ENCODE measurements at places on chromosomes 1 and 21. TPM values are rescaled to one million over a fixed set of nuclear protein-coding genes. Genes with fewer than 3 reads are reported as not detected.

CELF3 gene
- total RNA-seq, result 0.04 TPM

PROK1 gene
- not detected for total RNA-seq

DHX9 gene
- 102 TPM for total RNA-seq

MROH9 gene
- 0.09 TPM for total RNA-seq

GJA8 gene
- not detected for total RNA-seq

SASS6 gene
- 3.4 TPM for total RNA-seq

LAMC2 gene
- total RNA-seq, result 0.71 TPM

C1orf94 gene
- total RNA-seq, result not detected

MYOC gene
- total RNA-seq, result 9.7 TPM

KCNK1 gene
- 2.5 TPM for total RNA-seq

GRCh38 chr1:65431111-65431705, 10.7 kb downstream of the LEPR start:
- peaks cover 24% of the 10 kb centered on the region for H3K36me3 ChIP-seq
- no peaks in the 10 kb centered on the region for H3K27me3 ChIP-seq
- peak; percentile 65 for DNase-seq
- H3K4me1 ChIP-seq, result no peaks in the 10 kb centered on the region

GRCh38 chr21:30478004-30478403, 2.2 kb downstream of the KRTAP19-1 start:
- no peaks in the 10 kb centered on the region for H3K27me3 ChIP-seq
- no peak overlapping the region for H3K4me3 ChIP-seq
- no peaks in the 10 kb centered on the region for H3K4me1 ChIP-seq
- H3K27ac ChIP-seq, result no peak overlapping the region

DNA sequence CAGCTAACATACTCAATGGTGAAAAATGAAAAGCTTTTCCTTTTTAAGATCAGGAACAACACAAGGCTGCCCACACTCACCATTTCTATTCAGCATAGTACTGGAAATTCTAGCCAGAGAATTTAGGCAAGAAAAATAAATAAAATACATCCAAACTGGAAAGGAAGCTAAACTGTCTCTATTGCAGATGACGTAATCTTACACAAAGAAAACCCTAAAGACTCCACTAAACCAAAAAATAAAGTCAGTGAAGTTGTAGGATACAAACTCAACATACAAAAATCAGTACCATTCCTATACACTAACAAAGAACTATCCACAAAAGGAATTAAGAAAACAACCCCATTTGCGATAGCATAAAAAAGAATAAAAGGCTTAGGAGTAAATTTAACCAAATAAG, 181.2 kb downstream of the BRINP3 start:
- no peaks in the 10 kb centered on the region for H3K27me3 ChIP-seq
- no peaks in the 10 kb centered on the region for H3K36me3 ChIP-seq
- no peaks in the 10 kb centered on the region for H3K4me1 ChIP-seq
- H3K27ac ChIP-seq, result no peak overlapping the region
- no peak for DNase-seq

- peaks cover 7% of the 10 kb centered on the region for H3K36me3 ChIP-seq
- DNase-seq, result peak; percentile 98
- H3K4me3 ChIP-seq, result peak overlapping the region; percentile 34
- peaks cover 77% of the 10 kb centered on the region for H3K4me1 ChIP-seq
Observed at GRCh38 chr1:27527223-27527889, 37.4 kb upstream of the WASF2 start.

DNA sequence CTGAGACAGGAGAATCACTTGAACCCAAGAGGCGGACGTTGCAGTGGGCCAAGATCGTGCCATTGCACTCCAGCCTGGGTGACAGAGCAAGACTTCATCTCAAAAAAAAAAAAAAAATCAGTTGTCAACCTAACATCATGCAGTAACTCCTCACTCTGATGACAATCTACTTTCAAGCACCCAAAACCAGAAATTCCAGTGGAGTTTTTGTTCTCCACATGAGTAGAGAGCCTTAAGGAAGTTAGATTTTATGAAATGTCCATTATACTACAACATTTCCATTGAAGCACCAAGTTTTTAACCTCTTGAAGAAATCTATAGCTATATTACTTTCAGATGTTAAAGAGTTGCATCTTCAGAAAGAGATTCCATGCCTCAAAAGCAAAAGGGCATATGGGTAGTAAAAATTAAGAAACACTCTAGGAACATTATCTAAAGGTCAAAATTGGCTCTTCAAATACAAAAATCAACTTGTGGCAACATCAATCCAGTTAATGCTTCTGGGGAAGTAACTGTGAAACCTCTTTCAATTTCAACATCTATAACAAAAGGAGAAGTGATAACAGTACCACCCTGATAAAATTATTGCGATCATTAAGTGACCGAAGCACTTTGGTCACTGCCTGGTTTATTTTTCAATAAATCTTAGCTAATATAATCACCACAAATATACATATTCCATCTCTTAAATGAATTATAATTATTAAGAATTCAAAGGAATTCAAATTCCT, 7.7 kb downstream of the LPGAT1 start:
- no peak overlapping the region for H3K27ac ChIP-seq
- H3K36me3 ChIP-seq, result peaks cover 23% of the 10 kb centered on the region
- no peaks in the 10 kb centered on the region for H3K27me3 ChIP-seq
- DNase-seq, result no peak
- no peaks in the 10 kb centered on the region for H3K4me1 ChIP-seq
- no peak overlapping the region for H3K4me3 ChIP-seq

DNA sequence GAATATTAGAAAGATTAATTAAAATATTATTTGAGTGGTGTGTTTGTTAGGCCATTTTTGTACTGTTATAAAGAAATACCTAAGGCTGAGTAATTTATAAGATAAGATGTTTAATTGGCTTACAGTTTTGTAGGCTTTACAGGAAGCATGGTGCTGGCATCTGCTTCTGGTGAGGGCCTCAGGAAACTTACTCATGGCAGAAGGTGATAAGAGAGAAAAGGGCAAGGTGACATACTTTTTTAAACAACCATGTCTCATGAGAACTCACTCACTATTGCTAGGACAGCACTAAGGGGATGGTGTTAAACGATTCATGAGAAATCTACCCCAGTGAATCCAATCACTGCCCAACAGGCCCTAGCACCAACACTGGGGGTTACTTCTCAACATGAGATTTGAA, 56.7 kb upstream of the RGS21 start:
- no peak for DNase-seq
- no peaks in the 10 kb centered on the region for H3K36me3 ChIP-seq
- no peak overlapping the region for H3K4me3 ChIP-seq
- H3K27ac ChIP-seq, result no peak overlapping the region
- no peaks in the 10 kb centered on the region for H3K4me1 ChIP-seq

- H3K36me3 ChIP-seq, result no peaks in the 10 kb centered on the region
- no peak overlapping the region for H3K4me3 ChIP-seq
- H3K27ac ChIP-seq, result no peak overlapping the region
- H3K4me1 ChIP-seq, result peaks cover 7% of the 10 kb centered on the region
- DNase-seq, result peak; percentile 88
Observed at GRCh38 chr1:230310381-230311163, 115.6 kb downstream of the PGBD5 start.

DNA sequence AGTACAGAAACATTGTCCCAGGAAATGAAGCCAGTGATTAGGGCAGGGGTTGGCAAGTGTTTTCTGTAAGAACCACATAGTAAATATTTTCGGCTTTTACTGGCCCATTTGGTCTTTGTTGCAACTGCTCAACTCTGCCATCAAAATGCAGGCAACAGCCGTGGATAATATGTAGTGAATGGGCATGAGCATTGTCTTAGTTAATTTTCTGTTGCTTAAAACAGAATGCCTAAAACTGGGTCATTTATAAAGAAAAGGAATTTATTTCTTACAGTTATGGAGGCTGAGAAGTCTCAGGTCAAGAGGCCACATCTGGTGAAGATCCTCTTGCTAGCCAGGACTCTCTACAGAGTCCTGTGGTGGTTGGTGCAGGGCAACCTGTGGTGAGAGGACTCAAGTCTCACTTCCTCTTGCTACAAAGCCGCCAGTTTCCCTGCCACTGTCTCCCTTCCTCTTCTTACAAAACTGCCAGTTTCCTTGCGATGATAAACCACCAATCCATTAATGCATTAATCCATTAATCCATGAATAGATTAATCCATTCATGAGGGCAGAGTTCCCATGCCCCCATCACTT, 166.4 kb downstream of the PSMG1 start:
- H3K36me3 ChIP-seq, result no peaks in the 10 kb centered on the region
- peaks cover 15% of the 10 kb centered on the region for H3K4me1 ChIP-seq
- H3K4me3 ChIP-seq, result no peak overlapping the region
- H3K27me3 ChIP-seq, result no peaks in the 10 kb centered on the region

DNA sequence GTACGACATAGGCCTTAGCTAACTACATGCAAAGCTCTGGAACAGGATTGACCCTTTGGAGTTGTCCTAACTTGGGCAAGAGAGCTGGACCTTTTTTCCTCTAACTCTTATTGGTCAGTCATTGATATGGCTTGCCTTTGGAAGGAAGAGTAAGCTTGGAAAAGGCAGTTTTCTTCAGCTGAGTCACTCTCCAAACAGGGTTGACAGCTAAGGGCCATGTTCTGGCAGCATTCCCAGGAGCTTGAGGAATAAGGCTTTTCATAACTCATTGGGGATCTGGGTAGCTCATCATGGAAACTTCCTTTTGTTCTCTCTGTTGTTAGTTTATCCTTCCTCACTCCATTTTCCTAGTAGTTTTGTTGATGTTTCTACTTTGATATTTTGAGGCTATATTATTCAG, 14.5 kb upstream of the ERRFI1 start:
- H3K27me3 ChIP-seq, result no peaks in the 10 kb centered on the region
- no peaks in the 10 kb centered on the region for H3K36me3 ChIP-seq
- DNase-seq, result peak; percentile 72
- no peak overlapping the region for H3K4me3 ChIP-seq

DNA sequence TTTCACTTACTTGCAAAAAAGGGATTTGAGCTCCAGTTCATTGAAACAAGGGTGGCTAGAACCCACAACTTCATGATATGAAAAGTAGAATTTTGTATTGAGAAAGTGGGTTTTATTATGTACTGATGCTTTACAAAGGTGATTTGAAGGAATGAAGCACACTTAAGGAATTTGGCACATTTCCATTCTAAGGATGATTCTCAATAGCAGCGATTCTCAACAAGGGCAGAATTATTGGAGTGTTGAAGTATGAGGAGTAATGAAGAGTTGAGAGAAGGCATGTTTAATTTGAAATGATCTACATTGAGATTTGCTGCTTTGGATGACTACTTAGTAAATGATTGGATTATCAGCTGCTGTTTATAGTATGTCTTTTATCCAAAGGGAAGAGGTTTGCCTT, 54.7 kb downstream of the FNBP1L start:
- peaks cover 4% of the 10 kb centered on the region for H3K4me1 ChIP-seq
- H3K4me3 ChIP-seq, result no peak overlapping the region
- no peak for DNase-seq

DNA sequence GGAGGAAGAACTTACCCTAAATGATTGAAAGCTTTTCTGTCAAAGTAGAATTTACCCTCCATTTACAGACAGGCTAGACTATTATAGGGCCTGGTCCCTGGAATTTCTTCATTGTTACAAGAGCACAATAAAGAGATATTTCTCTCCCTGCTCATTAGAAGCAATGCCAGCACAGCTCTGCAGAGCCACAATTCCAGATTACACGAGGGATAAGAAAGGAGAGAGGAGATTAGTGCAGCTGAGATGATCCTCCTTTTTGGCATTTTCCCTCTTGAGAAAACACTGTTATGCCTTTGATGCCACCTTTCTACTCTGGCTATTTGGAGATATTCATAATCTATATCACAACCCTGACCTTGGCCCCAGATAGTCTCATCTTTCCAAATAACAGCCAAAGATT, 1119.5 kb upstream of the TMPRSS15 start:
- no peak overlapping the region for H3K4me3 ChIP-seq
- no peaks in the 10 kb centered on the region for H3K36me3 ChIP-seq
- peak overlapping the region; percentile 40 for H3K27ac ChIP-seq
- H3K4me1 ChIP-seq, result peaks cover 7% of the 10 kb centered on the region
- DNase-seq, result peak; percentile 21

GRCh38 chr1:245599371-245600174, 444.8 kb downstream of the KIF26B start:
- peaks cover 2% of the 10 kb centered on the region for H3K27me3 ChIP-seq
- peaks cover 24% of the 10 kb centered on the region for H3K4me1 ChIP-seq
- H3K36me3 ChIP-seq, result no peaks in the 10 kb centered on the region
- H3K27ac ChIP-seq, result no peak overlapping the region
- DNase-seq, result peak; percentile 46
- H3K4me3 ChIP-seq, result no peak overlapping the region

- H3K27me3 ChIP-seq, result no peaks in the 10 kb centered on the region
- H3K4me3 ChIP-seq, result no peak overlapping the region
- DNase-seq, result no peak
- H3K36me3 ChIP-seq, result no peaks in the 10 kb centered on the region
Observed at GRCh38 chr1:102733491-102734236, 374.7 kb downstream of the COL11A1 start.

DNA sequence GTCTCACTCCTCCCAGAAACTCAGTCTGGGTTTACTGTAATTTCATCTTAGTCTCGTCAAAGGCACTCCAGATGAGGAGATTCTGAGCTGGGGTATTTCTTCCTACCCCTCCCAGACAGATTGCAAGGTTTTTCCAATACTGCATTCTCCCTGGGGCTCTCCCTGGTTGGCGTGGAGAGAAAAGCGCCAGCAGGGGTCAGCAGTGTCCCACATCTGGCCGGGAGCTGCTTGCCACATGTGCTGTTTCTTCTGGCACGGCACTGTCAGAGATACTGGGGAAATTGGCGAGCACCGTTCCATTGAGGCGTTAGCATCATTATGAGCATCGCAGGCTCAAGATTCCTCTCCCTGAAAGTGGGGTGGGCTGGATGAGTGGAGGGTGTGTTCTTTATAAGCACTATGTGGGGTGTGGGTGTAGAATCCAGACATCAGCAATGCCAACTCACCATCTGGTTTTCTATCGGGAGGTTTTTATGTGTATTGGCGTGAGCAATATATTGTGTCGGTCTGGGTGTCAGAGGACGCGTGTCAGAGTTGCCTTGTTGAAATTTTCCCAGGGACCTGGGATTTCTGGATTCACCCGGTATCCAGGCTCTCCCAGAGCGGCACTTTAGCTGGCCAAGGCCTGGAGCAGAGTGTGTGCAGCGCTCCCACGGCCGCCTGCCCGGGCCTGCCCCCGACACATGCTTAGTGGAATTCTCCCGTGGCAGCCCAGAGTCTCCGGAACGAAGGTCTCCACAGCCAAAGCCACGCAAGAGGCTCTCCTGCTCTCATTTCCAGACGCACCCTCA, 8.0 kb upstream of the NAV1 start:
- peak overlapping the region; percentile 93 for H3K27ac ChIP-seq
- H3K4me1 ChIP-seq, result peaks cover 43% of the 10 kb centered on the region
- no peaks in the 10 kb centered on the region for H3K36me3 ChIP-seq
- peak; percentile 97 for DNase-seq

DNA sequence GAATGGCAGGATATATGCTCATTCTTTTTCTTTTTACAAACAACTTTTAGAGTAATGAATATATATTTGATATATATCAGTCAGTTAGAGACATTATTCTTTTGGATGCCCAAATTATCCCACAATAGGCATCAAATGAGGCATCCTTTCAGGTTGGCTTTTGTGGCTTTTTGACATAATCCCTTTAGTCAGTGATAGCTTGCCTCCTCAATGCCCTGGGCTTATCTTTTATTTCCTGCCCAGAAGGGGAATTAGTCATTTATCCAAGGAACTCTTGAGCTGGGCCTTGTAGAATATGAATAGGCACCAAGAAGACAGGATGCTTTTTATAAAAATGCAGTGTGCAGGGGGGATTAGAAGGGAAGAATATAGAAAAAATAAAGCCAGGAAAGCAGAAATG, 22.2 kb downstream of the EPHX4 start:
- no peak for DNase-seq
- no peaks in the 10 kb centered on the region for H3K36me3 ChIP-seq
- H3K27ac ChIP-seq, result no peak overlapping the region
- no peak overlapping the region for H3K4me3 ChIP-seq
- H3K27me3 ChIP-seq, result no peaks in the 10 kb centered on the region
- no peaks in the 10 kb centered on the region for H3K4me1 ChIP-seq

Measured in muscle of leg (tissue), 16 donors.